ENCODE measurements at places on chromosomes 5 and 9.

- DNase-seq, result no peak
These were observed 19.6 kb upstream of the ZCCHC7 start for GRCh38 chr9:37100741-37101140.

DNA sequence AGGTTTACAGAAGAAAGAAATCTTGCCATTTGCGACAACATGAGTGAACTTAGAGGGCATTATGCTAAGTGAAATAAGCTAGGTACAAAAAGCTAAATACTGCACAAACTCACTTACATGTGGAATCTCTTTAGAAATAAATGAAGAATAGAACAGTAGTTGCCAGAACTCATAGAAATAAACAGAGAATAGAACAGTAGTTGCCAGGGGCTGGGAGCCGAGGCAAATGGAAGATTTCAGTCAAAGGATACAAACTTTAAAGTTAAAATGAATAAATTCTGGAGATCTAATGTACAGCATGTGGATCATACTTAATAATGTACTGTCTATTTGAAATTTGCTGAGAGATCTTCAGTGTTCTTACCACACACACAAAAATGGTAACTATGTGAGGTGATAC is 63.4 kb downstream of the FAM81B start:
- DNase-seq, result no peak

- DNase-seq, result no peak
These were observed 118.7 kb upstream of the SGCD start for GRCh38 chr5:156208271-156208670.

DNA sequence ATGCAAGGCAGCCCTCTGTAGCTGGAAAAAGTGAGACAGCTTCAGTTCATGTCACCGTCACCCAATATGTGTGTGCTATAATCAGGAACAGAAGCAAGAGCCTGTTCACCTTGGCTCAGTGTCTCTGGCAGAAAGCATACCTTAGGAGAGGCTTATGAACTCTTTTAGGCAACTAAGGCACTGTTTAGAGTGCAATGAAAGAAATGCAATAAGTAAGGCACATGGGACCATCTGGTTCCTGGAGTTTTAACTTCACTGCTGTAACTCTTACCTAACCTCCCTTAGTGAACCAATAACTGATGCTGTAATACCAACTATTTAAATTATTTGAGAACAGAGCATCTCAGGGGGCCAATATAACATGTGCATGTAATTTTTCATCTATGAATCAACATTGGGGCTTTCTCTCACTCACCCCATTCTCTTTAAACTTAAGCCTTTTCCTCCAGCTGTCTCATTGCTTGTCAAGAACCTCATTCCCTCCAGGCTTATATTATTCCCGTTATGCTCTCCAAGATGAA is 32.4 kb downstream of the C9 start:
- DNase-seq, result no peak

DNA sequence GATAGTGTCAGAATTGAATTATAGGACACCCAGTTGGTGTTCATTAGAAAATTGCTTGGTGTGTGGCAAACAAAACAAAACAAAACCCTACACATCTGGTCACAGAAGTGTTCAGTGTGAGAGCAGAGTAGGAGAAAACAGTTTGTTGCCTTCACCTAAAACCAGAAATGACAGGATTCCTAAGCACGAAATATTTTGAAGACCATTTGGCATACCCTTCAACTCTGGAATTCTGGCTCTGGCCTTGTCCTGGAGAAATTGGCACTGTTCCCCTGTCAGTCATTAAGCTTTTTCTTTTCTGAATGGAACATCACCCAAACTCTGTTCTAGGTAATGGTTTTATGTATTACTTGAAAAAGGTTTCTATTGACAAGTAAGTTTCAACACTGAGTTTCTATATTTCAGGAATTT is 110.2 kb upstream of the PCA3 start:
- no peak for DNase-seq

- no peak for DNase-seq
These were observed 99.6 kb upstream of the TAF11L2 start for GRCh38 chr5:17398431-17398830.

DNA sequence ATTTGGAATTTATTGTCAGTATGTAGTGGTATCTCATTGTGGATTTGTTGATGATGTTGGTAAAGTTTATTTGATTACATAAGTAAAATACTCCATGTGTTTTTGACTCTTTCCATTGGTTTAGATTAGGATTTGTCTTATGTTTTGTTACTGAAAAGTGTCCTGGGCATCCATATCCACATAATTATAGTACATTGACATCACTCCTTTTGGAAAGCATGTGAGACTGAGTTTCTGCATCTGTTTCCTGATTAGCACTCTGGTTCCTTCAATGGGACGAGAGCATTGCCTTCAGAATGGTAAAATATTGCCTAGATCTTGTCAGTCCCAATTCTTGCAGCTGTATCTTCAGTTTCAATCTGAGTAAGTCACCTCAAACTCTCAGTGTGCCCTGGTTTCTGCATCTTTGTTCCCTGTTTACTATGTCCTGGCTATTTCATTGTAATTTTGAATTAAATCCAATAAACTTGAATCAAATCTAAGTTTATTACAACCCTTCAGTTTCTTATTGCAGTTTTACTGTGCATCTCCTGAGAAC is 128.1 kb downstream of the FBXO38 start:
- DNase-seq, result no peak

GRCh38 chr5:22591461-22591860 is 261.7 kb downstream of the CDH12 start:
- DNase-seq, result no peak

DNA sequence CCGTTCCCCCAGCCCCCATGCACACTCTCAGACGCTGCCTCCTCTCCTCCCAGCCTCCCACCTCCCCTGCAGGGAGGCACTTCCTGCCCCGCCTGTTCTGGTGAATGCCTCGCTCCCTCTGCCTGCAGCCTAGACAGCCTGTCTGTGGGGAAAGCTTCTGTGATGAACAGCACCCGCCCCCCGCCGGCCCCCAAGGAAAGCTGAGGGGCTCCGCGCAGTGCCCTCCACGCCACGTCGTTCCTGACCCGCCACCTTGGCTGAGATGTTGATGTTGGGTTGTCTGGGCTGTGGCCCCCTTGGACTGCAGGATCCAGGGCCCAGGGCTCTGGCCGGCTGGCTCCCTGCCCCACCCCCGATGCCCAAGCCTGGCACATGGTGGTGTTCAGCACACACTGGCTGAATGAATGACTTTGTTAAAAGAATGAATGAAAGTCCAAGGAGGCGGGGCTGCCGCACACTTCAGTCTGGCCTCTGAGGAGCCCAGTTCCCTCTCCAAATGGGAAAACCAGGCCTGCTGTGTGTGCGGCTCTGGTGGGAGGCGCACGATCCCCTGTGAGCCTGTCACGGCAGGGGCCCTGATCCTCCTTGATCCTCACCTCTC is 2.1 kb upstream of the MYMK start:
- no peak for DNase-seq

DNA sequence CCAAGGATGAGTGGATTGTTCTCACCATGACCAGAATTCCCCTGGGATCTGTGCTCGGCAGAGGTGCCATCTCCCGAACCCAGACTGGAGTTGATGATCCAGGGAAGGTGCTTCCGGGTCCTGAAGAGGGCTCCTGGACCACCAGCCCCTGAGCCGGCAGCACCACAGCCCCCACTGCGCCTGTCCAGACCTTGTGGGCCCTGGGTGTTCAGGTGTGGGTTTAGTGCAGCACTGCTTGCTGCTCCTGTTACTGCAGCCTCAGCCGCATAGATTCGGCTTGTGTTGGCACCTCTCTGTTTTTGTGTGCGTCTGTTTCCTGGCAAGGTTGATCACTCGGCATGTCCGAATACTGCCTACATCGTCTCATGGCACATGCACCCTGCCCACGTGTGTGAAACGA is 16.3 kb upstream of the NPM1 start:
- no peak for DNase-seq

DNA sequence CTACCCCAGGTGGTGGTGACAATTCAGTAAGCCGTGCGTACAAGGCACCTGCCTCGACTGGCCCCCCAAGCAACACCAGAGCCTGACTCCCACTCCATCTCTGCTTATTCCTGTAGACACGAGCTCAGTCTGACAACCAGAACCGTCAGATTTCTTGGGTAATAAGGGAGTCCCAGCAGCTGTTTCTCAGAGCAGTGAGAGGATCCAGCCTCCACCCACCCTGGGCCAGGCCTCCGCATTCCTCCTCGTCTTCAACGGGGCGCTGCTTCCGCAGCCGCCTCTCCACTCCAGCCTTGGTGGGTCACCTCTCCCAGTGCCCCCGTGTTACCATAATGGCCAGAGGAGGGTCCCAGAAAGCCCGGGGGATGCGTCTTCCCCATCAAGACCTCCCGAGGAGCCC is 27.7 kb upstream of the GFPT2 start:
- no peak for DNase-seq

- no peak for DNase-seq
These were observed 224.8 kb downstream of the MEF2C start for GRCh38 chr5:88657906-88658775.

DNA sequence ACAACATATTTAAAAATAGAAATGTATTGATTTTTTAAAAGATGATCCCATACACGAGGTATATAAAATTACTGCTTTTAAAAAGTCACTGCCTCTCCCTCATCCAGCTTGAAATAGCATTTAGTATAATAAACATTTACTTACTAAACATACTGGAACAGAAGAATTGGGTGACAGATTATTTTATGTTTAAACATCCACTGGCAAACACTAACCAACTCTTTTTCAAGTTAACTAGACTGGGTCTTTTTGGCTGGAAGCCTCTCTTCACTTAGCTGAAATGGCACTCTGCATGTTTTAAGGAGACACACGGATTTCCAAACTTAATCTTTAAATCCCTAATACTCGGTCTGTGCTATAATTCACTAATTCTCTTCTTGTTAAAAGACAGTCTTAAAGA is 19.0 kb downstream of the CTXN3 start:
- DNase-seq, result no peak

DNA sequence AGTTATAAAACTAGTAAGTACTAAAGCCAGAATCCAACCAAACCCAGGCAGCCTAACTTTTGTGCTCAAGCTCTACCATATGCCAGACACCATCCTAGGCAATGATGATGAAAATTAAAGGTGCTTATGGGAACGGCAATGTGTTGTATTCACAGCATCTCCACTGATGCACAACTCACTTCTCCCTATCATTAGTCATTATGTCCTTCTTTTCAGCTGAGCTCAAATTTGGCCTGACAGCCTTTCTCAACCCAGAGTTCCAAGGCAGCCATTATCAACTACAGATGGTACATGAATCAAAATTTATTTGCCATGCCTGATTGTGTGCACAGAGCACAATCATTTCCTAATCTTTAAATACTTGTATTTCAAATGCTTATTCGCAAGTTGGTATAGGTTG is 121.6 kb upstream of the TNPO1 start:
- DNase-seq, result no peak

DNA sequence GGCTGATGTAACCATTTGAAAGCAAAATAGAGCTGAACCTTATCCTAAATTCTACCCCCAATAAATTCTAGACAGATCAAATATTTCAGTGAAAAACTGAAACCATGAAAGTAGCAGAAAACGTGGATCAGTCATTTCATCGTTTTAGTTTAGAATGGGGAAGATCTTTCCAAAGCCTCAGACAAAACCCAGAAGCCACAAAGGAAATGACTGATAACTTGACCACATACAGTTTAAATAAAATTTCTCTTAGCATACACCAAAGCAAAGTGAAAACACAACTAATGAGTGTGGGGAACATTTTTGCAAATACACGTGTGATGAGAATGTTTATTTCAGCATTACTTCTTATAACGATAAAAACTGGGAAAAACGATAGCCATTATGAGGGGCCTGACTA is 284.8 kb downstream of the ADGRV1 start:
- DNase-seq, result no peak

- DNase-seq, result no peak
These were observed 52.1 kb downstream of the GRIA1 start for GRCh38 chr5:153542536-153542935.

DNA sequence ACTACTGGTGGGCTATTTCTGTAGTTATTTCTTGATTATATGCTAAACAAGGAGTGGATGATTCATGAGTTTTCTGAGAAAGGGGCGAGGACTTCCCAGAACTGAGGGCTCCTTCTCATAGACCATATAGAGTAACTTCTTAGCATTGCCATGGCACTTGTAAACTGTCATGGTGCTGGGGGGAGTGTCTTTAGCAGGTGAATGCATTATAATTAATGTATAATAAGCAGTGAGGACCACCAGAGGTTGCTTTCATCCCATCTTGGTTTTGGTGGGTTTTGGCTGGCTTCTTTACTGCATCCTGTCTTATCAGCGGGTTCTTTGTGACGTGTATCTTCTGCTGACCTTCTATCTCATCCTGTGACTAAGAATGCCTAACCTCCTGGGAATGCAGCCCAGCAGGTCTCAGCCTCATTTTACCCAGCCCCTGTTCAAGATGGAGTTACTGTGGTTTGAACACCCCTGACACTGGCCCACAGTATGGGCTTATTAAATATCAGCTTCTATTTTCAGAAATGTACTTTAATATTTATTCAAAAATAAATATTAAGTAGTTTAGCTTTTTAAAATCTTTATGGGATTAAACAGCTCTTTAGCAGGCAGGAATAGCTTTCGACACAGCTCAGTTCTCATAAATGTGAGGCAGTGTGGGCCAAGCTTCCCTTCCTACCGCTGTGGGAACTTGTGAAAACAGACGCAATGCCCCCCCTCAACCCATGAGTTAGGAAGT is 44.4 kb downstream of the GALNT12 start:
- no peak for DNase-seq

GRCh38 chr5:64100203-64100602 is 65.4 kb upstream of the RNF180 start:
- DNase-seq, result no peak

- no peak for DNase-seq
These were observed 196.6 kb downstream of the PLK2 start for GRCh38 chr5:58263296-58263695.

DNA sequence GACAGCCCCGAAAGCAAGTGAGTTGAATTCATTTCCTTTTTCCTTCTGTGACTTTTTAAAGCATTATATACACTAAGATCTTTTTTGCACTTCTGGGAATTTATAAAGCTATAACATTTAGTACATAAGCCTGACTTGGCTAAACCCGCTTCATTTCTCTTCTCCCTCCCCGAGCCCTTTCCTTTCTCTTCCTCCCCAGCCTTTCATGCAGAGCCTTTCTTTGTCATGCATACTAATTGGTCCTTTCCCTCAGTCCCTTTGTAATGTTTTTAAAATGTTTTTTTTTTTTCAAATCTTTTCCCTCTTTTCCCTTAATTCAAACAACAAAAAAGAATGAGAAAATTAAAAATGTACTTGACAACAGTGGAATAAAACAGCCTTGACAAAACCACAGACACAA is 246.4 kb downstream of the PSAT1 start:
- DNase-seq, result no peak

GRCh38 chr9:83239747-83240146 is 176.8 kb upstream of the RASEF start:
- no peak for DNase-seq

DNA sequence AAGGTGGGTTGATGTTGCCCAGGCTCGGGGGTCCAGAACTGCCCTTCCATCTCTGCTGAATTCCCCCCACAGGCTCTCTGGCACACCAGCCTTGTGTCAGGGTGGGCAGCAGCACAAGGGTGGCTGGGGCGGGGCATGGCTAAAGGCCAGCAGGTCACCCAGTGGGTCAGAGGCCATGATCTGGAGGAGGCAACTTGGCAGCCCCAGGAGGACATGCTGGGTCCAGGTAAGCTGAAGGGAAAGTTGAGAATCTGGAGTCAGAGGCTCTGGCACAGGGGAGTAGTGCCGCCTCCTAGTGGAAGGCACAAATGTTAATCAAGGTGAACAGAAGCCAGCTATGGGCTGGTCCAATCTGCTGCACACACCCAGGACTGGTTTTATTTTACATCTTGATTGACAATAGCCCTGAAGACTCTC is 6.2 kb downstream of the TMEM8B start:
- no peak for DNase-seq

- no peak for DNase-seq
These were observed 232.8 kb downstream of the DOCK8 start for GRCh38 chr9:447230-448025.

- DNase-seq, result no peak
These were observed 77.4 kb upstream of the DMRT1 start for GRCh38 chr9:764105-764524.

All from effector CD8-positive, alpha-beta T cell (primary cell).